ENCODE measurements at places on chromosomes 1 and 21. TPM values are rescaled to one million over a fixed set of nuclear protein-coding genes. Genes with fewer than 3 reads are reported as not detected.
A peak's percentile ranks its signal among the peaks of the same experiment; 100 is the strongest.

MFSD2A gene
- 1.8 TPM for total RNA-seq

AMY1A gene
- not detected for total RNA-seq

NEXN gene
- total RNA-seq, result 5.6 TPM

KIRREL1 gene
- 179 TPM for total RNA-seq

DNA sequence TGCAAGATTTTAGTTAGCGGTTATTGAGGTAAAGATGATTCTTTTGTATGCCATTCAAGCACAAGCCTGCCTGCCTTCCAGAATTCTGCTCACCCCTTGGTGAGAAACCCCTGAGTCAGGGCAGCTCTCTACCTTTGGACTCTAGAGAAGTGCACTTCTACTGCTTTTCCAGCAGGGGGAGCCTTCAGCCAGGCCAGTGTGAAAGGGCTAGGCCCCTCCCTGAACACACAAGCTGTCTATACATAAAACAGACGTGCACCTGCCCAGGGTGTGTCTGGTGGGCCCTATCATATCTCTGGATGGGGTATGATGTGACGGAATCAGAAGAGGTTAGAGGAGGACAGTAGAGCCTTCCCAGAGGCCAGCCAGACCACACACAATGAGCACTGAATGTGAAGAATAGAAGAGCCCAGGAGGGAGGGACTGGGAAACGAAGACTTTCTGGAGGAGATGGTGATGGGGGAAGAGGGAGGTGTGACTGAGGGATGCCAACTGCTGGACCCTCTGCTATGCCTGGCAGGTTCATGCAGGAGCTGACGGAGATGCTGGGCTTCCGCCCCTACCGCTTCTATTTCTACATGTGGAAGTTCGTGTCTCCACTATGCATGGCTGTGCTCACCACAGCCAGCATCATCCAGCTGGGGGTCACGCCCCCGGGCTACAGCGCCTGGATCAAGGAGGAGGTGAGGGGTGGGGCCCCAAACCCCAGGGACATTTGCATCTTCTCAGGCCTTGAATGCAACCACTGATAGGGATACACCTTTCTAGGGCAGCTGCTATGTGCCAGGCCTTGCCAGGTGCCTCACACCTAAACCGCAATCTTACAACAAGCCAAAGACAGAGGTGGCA, 13.0 kb upstream of the KCNC4 start:
- peak; percentile 26 for DNase-seq

POU3F1 gene
- not detected for total RNA-seq

DNA sequence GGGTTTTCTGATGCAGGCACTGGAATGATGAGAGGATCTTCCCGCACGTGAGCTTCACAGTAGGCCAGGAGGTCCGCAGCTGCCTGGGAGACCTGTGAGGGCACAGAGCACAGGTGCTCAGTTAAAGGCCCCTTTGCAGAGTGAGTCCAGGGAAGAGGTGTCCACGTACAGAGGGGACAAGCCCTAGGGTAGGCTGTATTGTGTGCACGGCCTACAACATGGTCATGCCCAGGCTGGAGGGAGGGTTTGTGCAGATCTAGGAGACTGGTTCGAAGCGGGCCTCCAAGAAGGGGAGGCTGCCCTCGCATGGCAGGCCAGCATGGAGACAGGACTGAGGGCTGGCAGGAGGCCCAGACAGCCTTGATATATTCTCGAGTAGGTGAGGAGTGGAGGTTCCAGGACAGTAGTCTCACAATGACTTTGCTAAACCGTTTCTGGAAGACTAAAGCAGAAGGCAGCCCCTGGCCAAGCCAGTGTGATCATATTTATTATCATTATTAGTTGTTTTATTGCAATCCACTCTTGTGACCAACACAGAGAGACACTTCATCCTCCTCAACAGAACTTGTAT, 48.0 kb upstream of the B3GALNT2 start:
- DNase-seq, result no peak

LORICRIN gene
- not detected for total RNA-seq

AK5 gene
- 9.0 TPM for total RNA-seq

- DNase-seq, result no peak
Observed at GRCh38 chr1:190274721-190275120, 202.9 kb downstream of the BRINP3 start.

GRCh38 chr1:87140831-87141540, 187.7 kb upstream of the LMO4 start:
- DNase-seq, result peak; percentile 9

Data from A172 (cell line).